Progenitor cell of endocrine pancreas (in vitro differentiated cells): ENCODE measurements at places on chromosomes 3 and 15.

DNA sequence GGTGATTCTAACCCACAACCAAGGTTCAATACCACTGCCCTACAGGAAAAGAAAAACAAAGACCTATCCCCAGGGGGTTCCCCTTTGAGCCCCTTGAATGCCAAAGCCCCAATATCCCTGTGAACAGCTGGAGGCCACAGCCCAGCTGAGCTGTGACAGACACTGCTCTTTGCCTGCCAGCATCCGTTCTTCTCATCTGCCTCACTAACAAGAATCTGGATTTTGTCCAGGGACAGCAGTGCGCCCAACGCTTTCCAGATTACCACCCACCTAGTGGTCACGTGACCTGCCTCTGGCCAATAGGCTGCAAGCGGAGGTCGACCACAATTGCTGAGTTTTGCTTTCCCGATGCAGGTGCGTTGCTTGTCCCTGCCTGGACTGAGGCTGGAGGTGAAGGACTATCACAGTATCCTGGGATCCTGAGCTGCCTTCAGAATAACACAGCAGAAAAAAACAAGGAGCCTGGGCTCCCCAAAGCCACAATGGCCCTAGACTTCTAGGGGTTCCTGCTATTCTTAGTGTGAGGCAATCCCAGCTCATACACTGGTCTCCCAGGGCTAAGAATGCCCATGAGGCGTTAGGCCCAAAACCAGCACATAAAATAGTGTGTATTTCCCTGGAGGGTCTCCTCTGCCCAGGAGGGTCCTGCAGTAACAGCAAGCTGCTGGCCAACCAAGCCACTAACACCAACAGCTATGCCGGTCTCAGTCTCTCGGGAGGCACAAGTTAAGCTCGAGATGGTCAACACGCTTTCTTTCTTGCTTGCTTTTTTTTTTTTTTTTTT is 13.8 kb downstream of the BDH1 start:
- H3K27me3 ChIP-seq: no peaks in the 10 kb centered on the region
- peaks cover 6% of the 10 kb centered on the region for H3K36me3 ChIP-seq
- H3K4me1 ChIP-seq: peaks cover 19% of the 10 kb centered on the region

DNA sequence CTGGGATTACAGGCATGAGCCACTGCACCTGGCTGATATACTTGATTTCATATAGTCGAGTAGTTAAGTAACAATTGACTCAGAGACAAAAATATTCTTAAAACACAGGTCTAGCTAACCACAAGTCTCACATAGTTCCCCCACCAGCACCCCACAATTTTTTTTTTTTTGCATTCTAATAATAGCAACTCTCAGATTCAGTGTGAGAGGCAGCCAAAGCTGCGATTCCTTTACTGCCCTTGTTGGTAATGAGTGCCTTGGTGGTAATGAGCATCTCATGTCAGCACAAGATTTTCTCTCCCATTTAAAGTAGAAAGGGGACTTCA is 72.5 kb downstream of the WWTR1 start:
- no peaks in the 10 kb centered on the region for H3K36me3 ChIP-seq
- no peak overlapping the region for H3K4me3 ChIP-seq
- no peak for DNase-seq
- H3K4me1 ChIP-seq: peaks cover 2% of the 10 kb centered on the region
- no peaks in the 10 kb centered on the region for H3K27me3 ChIP-seq

- H3K27me3 ChIP-seq: no peaks in the 10 kb centered on the region
- no peaks in the 10 kb centered on the region for H3K36me3 ChIP-seq
- no peak for DNase-seq
These were observed 125.4 kb downstream of the VGLL3 start for GRCh38 chr3:86865506-86865905.

DNA sequence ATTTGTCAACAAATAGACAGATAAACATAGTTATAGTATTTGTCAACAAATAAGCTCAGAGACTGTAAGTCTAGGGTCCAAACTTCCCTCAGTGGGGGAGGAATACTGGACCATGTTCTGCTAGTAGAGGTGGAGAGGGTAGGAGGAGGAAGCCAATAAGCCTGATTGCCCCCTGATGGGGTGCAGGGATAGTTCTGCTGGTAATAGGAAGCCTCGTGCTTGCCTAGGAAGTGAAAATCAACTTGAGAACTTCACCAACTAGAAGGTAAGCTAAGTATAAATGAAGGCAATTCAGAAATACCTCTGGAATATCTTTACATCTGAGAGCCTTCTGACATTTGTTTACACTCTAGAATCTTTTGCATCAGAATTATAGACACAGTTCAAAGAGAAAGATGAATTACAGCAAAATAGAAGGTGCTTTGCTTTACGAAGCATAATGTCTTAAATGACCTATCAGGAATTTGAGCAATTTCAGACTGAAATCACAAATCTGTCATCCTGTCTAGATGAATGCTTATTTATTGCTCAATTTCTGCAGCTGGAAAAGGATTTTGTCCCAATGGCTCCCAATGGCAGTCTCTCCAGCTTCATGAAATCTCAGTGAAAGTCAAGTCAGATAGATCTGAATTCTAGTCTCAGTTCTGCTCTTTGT is 225.6 kb upstream of the TBC1D5 start:
- no peak overlapping the region for H3K27ac ChIP-seq
- peaks cover 21% of the 10 kb centered on the region for H3K4me1 ChIP-seq
- H3K27me3 ChIP-seq: no peaks in the 10 kb centered on the region
- H3K4me3 ChIP-seq: no peak overlapping the region
- no peaks in the 10 kb centered on the region for H3K36me3 ChIP-seq

DNA sequence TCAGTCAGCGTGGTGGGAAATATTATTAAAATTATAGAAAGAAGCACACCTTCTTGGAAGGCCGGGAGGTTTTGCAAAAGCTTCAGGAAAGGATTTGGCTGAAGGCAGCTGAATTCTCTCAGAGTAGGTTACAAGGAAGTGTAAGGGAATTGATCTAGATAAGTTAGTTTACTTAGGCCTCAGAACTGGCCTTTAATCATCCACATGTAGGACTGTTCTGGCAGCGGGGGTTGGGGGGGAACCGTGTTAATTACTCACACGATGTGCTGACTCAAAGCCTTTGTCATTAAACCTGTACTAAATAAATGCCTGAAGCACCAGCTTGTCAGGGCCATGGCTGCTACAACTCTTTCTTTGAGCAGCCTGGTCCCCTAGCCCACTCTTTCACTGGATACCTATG is 12.8 kb downstream of the ASB14 start:
- no peaks in the 10 kb centered on the region for H3K27me3 ChIP-seq
- peaks cover 14% of the 10 kb centered on the region for H3K36me3 ChIP-seq
- DNase-seq: no peak
- H3K27ac ChIP-seq: no peak overlapping the region

DNA sequence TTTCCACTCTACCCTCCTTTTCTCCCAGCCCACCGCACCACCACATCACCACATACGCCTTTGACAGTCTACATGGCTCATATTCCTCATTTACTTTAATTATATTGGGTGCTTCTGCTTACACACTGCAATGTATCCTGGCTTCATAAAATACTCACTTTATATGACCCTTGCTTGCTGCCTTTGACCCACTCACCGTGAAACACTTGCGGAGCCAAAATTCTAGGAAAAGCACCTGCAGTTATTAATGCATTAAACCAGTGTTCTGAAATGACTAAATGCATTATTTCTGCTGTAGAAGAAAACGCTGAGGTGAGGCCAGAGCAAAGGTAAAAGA is 217.5 kb upstream of the ICE2 start:
- H3K4me3 ChIP-seq: no peak overlapping the region
- H3K27me3 ChIP-seq: peaks cover 10% of the 10 kb centered on the region
- no peak overlapping the region for H3K27ac ChIP-seq
- DNase-seq: no peak
